ENCODE measurements at places on chromosomes 7 and 10. TPM values are rescaled to one million over a fixed set of nuclear protein-coding genes. Genes with fewer than 3 reads are reported as not detected.

FBXO24 gene
- total RNA-seq = 1.3 TPM

SEMA3C gene
- total RNA-seq = 0.23 TPM

GSTO2 gene
- 0.60 TPM for total RNA-seq

GPR26 gene
- total RNA-seq = not detected

SLC26A3 gene
- total RNA-seq = not detected

SLC29A4 gene
- total RNA-seq = 0.20 TPM

LIPN gene
- not detected for total RNA-seq

DNA sequence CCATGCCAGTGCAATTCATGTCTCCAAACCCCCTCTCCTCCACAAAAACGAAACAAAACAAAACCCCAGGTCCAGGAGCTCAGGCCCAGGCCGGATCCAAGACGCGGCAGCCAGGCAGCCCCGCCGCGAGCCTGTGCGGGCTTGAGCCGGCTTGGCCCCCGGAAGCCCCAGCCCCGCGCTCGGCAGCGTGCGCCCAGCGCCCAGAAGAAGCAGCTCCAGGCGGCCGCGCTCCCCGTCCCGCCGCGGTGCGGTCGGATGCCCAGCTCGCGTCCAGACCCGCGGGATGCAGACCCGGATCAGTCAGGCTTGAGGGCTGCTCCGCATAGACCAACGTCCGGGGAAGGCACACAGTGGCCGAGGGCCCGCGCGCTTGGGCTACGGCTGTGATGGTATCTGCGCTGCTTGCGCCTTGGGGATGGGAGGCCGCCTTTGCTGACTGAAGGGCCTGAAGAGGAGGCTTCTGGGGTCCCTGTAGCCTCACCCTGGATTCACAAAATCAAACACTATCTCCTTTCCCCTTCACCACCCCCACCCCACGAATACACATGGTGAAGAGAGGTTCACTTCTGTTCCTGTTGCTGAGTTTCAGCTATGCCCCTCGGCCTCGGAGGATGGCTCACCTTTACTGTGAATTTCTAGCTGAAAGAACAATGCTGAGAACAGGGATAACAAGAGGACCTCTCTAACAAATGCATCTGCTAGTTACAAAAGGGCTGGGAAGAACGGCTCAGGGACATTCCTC, 79.9 kb upstream of the EN2 start:
- H3K4me1 ChIP-seq = peaks cover 45% of the 10 kb centered on the region
- no peak for DNase-seq
- H3K36me3 ChIP-seq = no peaks in the 10 kb centered on the region
- H3K27ac ChIP-seq = no peak overlapping the region
- peaks cover 83% of the 10 kb centered on the region for H3K27me3 ChIP-seq

- peaks cover 9% of the 10 kb centered on the region for H3K36me3 ChIP-seq
- H3K27ac ChIP-seq = no peak overlapping the region
- H3K4me1 ChIP-seq = peaks cover 6% of the 10 kb centered on the region
- H3K27me3 ChIP-seq = no peaks in the 10 kb centered on the region
- DNase-seq = no peak
These were observed 126.6 kb downstream of the LRRC4 start for GRCh38 chr7:127904670-127904985.

DNA sequence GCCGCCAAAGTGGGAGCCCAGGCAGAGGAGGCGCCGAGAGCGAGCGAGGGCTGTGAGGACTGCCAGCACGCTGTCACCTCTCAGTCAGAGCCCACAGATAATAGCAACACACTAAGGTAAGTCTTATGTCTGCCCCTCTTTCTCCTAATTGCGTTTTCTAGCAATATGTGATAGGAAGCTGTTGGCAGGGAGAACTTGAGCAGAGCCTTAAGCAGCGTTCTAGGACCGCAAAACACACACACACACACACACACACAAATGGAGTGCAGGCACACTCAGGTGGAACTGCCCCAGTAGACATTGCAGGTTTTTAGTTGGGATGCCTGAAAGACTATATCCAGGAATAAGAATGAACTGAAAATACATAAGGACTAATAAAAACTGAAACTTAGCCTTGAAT, 1188.5 kb downstream of the NXPH1 start:
- no peak overlapping the region for H3K27ac ChIP-seq
- DNase-seq = no peak
- H3K27me3 ChIP-seq = no peaks in the 10 kb centered on the region

GRCh38 chr7:4257146-4258111, 424.7 kb upstream of the FOXK1 start:
- no peak overlapping the region for H3K27ac ChIP-seq
- H3K4me1 ChIP-seq = no peaks in the 10 kb centered on the region
- no peaks in the 10 kb centered on the region for H3K36me3 ChIP-seq

DNA sequence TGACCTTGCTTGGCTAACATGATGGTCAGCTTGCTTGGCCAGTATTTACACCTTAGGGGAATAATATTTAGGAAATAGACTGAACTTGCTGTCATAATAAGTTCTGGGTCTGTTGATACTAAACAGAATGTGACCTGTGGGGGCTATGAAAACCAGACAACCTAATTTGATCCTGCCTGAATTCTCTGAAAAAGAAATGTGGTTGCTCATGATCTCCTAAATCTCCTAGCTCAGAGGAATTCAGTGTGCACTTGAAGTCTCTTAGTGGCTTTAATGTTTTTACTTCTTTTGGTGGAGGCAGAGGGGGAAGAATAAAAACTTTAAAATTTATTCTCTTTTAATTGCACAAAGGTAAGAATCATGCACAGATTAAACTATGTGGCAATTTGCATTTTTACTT, 205.2 kb downstream of the SEC23IP start:
- no peak overlapping the region for H3K4me3 ChIP-seq
- H3K27me3 ChIP-seq = peaks cover 8% of the 10 kb centered on the region
- H3K27ac ChIP-seq = no peak overlapping the region
- H3K4me1 ChIP-seq = no peaks in the 10 kb centered on the region
- no peak for DNase-seq

- H3K27me3 ChIP-seq = peaks cover 25% of the 10 kb centered on the region
- peaks cover 16% of the 10 kb centered on the region for H3K4me1 ChIP-seq
- no peak overlapping the region for H3K27ac ChIP-seq
- DNase-seq = no peak
- no peaks in the 10 kb centered on the region for H3K36me3 ChIP-seq
- H3K4me3 ChIP-seq = no peak overlapping the region
These were observed 4.0 kb upstream of the RBM28 start for GRCh38 chr7:128347647-128348097.

- no peak overlapping the region for H3K27ac ChIP-seq
- H3K4me3 ChIP-seq = no peak overlapping the region
- no peaks in the 10 kb centered on the region for H3K4me1 ChIP-seq
- no peak for DNase-seq
- H3K36me3 ChIP-seq = no peaks in the 10 kb centered on the region
These were observed 61.7 kb downstream of the PALD1 start for GRCh38 chr10:70540089-70540788.

DNA sequence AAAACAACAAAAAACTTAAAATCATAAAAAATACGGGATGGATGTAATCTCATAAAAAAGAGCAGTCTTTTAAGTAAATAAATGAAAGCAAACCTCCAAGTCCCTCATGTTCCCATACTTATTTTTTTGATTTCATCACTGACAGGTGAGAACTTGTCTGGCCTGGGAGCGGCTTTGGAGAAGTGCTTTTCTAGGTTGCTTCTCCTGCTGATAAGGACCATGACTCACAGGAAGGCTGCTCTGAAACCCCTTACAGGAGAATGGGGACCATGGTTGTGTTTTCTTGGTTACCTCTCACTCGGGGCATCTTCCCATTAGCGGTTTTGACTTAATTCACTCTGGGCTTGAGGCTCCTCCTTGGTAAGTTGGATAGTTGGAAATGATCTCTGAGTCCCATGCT, 237.4 kb downstream of the CAMK1D start:
- no peaks in the 10 kb centered on the region for H3K36me3 ChIP-seq
- H3K27me3 ChIP-seq = no peaks in the 10 kb centered on the region
- peaks cover 38% of the 10 kb centered on the region for H3K4me1 ChIP-seq
- DNase-seq = no peak

- no peak overlapping the region for H3K4me3 ChIP-seq
- no peak overlapping the region for H3K27ac ChIP-seq
- no peaks in the 10 kb centered on the region for H3K36me3 ChIP-seq
- no peaks in the 10 kb centered on the region for H3K4me1 ChIP-seq
- no peaks in the 10 kb centered on the region for H3K27me3 ChIP-seq
- no peak for DNase-seq
These were observed 75.4 kb downstream of the NRG3 start for GRCh38 chr10:81950358-81950757.

DNA sequence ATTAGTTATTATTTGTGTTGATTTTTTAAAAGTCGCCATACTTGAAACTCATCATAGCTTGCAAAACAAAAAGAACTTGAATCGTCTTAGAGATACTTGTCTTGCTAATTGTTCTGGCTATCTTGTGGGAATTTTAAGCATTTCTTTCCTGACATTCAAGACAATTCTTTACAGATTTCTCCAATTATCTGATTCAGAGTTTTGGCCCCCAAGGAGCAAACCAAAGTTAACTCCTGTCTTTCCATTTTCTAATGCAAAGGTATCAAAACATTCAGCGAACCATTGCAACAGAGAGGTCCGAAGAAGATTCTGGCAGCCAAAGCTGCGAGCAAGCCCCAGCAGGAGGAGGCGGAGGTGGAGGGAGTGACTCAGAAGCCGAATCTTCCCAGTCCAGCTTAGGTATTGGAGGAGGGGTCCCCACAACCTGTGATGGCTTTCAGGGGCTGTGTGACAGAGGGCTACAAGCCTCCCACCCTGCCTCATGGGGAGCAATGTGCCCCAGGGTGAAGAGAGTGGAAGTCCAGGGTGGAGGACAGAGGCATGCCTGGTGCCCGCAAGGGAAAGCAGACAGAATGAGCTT, 119.4 kb upstream of the STK17A start:
- H3K4me1 ChIP-seq = no peaks in the 10 kb centered on the region
- no peak overlapping the region for H3K27ac ChIP-seq
- DNase-seq = no peak
- H3K4me3 ChIP-seq = no peak overlapping the region
- peaks cover 9% of the 10 kb centered on the region for H3K27me3 ChIP-seq

DNA sequence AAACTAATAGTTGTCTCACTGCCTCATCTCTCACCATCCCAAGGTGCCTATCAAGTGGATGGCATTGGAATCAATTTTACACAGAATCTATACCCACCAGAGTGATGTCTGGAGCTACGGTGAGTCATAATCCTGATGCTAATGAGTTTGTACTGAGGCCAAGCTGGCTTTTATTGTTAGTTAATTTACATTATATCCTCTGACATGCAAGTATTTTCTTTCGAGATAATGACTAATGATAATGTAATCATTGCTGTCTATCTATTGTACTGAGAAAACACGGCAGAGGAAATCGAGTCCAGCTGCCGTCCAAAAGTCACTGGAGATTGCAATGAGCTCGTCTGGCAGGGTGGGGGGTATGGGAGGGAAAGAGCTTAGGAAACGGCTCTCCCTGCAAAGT, 172.4 kb upstream of the LANCL2 start:
- no peaks in the 10 kb centered on the region for H3K4me1 ChIP-seq
- H3K27ac ChIP-seq = no peak overlapping the region
- no peak overlapping the region for H3K4me3 ChIP-seq
- DNase-seq = no peak
- H3K27me3 ChIP-seq = no peaks in the 10 kb centered on the region
- H3K36me3 ChIP-seq = no peaks in the 10 kb centered on the region

GRCh38 chr10:115706026-115706425, 567.0 kb downstream of the GFRA1 start:
- no peak overlapping the region for H3K27ac ChIP-seq
- H3K4me3 ChIP-seq = no peak overlapping the region
- no peaks in the 10 kb centered on the region for H3K36me3 ChIP-seq
- H3K4me1 ChIP-seq = no peaks in the 10 kb centered on the region

GRCh38 chr7:128125816-128126215, 94.6 kb upstream of the LRRC4 start:
- DNase-seq = no peak
- H3K36me3 ChIP-seq = no peaks in the 10 kb centered on the region
- no peak overlapping the region for H3K4me3 ChIP-seq
- H3K4me1 ChIP-seq = no peaks in the 10 kb centered on the region

DNA sequence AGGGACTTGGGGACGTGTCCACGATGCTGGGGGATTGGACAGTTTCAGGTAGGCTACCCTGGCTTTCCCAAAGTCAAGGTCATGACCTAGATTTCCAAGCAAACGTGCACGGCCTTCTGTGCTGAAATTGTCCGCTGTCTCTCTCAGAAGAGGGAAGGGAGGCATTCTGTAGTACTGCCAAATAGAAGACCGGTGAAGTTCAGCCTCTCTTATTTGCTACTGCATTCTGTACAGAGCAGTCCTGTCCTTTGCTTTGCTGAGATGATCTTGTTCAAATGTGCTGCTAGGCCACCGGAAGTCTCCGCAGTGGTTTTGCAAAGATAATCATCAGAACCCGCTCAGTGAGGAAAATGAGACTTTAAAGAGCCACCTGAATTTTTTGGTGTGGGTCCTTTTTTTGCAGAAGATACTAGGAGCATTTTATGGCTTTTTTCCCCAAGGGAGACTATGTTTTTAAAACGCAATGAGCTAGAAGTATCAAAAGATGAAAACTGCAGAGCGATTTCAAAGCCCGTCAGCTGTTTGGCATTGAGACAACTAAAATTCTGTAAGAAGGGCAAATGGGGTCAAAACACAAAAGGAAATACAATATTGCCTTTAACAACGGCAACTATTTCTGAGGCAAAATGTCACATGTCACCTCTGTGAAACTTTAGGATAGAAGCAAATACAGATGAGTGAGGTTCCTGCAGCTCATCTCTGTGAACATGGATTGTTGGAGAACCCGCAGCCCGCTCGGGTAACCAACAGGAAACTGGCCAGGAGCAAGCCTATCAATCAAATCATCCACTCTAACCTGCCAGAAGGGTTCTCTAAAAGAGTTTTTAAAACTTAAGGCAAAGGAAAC, 1.3 kb upstream of the NMT2 start:
- peaks cover 38% of the 10 kb centered on the region for H3K4me1 ChIP-seq
- H3K4me3 ChIP-seq = peak overlapping the region; percentile 44
- no peaks in the 10 kb centered on the region for H3K36me3 ChIP-seq

- H3K27me3 ChIP-seq = no peaks in the 10 kb centered on the region
- peaks cover 69% of the 10 kb centered on the region for H3K4me1 ChIP-seq
- H3K4me3 ChIP-seq = no peak overlapping the region
- H3K36me3 ChIP-seq = peaks cover 18% of the 10 kb centered on the region
- peak; percentile 80 for DNase-seq
- H3K27ac ChIP-seq = peak overlapping the region; percentile 95
These were observed 5.1 kb downstream of the ITPRIP start for GRCh38 chr10:104333032-104333727.

DNA sequence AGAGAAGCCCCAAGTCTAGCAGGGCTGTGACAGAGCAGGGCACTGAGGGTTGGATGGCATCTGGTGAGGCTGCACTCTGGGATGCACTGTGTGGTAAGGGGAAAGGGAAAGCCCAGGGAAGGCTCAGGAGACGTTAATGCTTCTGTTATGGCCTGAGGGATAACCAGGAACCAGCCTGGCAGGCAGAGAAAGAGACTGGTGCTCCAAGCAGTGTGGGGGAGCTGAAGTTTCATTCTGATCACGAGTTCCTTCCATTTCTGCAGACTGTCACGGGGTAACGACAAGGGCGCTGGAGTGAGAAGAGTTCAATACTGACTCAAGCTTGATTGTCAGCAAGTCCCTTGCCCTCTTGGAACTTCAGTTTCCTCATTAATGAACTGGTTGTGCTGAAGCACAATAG, 730.9 kb downstream of the GRID1 start:
- H3K4me3 ChIP-seq = no peak overlapping the region
- no peaks in the 10 kb centered on the region for H3K4me1 ChIP-seq
- no peak overlapping the region for H3K27ac ChIP-seq

- peaks cover 3% of the 10 kb centered on the region for H3K36me3 ChIP-seq
- peaks cover 18% of the 10 kb centered on the region for H3K4me1 ChIP-seq
- no peaks in the 10 kb centered on the region for H3K27me3 ChIP-seq
- no peak overlapping the region for H3K4me3 ChIP-seq
- DNase-seq = no peak
These were observed 71.9 kb downstream of the AOAH start for GRCh38 chr7:36652431-36652830.

- H3K4me3 ChIP-seq = no peak overlapping the region
- DNase-seq = no peak
- H3K4me1 ChIP-seq = no peaks in the 10 kb centered on the region
- H3K27me3 ChIP-seq = no peaks in the 10 kb centered on the region
- no peaks in the 10 kb centered on the region for H3K36me3 ChIP-seq
These were observed 47.3 kb downstream of the TFPI2 start for GRCh38 chr7:93843260-93843659.

All from T-cell (primary cell).